ENCODE measurements at places on chromosomes 3 and 15. TPM values are rescaled to one million over a fixed set of nuclear protein-coding genes. Genes with fewer than 3 reads are reported as not detected.

DNA sequence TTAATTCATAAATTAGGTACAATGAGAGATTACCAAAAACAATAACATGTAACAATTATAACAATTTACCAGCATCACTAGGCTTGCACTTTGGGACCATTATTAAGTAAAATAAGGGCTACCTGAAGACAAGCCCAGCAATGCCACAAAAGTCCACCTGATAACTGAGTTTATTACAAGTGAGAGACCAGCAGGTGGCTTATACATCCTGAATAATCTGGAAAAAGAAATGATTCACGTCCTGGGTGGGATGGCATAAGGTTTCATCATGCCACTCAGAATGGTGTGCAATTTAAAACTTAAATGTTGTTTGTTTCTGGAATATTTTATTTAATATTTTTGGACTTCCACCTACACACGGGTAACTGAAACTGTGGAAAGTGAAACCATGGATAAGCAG is 1287.1 kb upstream of the GBE1 start:
- H3K36me3 ChIP-seq = no peaks in the 10 kb centered on the region
- H3K27me3 ChIP-seq = no peaks in the 10 kb centered on the region
- H3K4me1 ChIP-seq = no peaks in the 10 kb centered on the region
- H3K4me3 ChIP-seq = no peak overlapping the region
- H3K27ac ChIP-seq = no peak overlapping the region
- no peak for DNase-seq

GRCh38 chr15:67149773-67150022 is 84.3 kb downstream of the SMAD3 start:
- H3K27me3 ChIP-seq = no peaks in the 10 kb centered on the region
- peaks cover 72% of the 10 kb centered on the region for H3K4me1 ChIP-seq
- peaks cover 9% of the 10 kb centered on the region for H3K36me3 ChIP-seq
- H3K27ac ChIP-seq = peak overlapping the region; percentile 82
- H3K4me3 ChIP-seq = peak overlapping the region; percentile 60
- no peak for DNase-seq

DNA sequence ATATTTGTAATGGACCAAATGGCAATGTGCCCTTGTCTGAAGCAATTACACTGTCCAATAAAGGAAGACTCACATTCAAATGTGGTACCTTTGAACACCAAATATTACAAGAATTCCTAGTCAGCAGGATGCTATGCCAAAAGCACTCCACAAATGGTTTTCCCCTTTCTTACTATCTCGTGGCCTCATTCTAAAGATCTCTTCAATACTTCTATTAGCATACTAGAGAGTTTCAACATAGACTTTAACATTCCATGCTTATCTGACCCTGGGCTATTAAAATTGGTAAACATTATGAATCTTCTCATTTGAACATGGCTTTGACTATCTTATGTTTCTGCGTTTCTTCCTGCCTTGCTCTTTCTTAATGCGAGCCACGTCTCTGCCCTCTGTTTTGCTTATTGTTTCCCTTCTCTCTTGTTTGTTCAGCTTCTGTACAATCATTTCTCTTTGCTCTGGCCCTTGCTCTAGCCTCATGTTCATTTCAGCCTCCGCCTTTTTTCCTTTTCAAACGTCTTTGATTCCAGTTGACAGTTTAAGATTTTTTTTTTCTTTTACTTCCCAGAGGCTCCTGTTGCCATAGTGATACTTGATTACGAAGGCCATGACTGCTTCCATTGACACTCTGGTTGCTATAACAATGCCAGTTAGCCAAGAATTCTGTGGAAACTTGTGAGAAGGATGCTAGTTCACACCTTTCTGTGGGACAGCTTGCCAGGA is 49.5 kb upstream of the SLC9A9 start:
- H3K27me3 ChIP-seq = peaks cover 2% of the 10 kb centered on the region
- no peak for DNase-seq
- no peak overlapping the region for H3K4me3 ChIP-seq

GRCh38 chr15:74200412-74200815 is 2.2 kb downstream of the STRA6 start:
- H3K4me3 ChIP-seq = no peak overlapping the region
- no peak overlapping the region for H3K27ac ChIP-seq
- no peaks in the 10 kb centered on the region for H3K36me3 ChIP-seq
- no peak for DNase-seq

- H3K27ac ChIP-seq = no peak overlapping the region
- no peaks in the 10 kb centered on the region for H3K36me3 ChIP-seq
- no peak for DNase-seq
- H3K4me3 ChIP-seq = no peak overlapping the region
- no peaks in the 10 kb centered on the region for H3K27me3 ChIP-seq
- H3K4me1 ChIP-seq = no peaks in the 10 kb centered on the region
Measured at GRCh38 chr15:37038716-37039106, 61.6 kb downstream of the MEIS2 start.

DNA sequence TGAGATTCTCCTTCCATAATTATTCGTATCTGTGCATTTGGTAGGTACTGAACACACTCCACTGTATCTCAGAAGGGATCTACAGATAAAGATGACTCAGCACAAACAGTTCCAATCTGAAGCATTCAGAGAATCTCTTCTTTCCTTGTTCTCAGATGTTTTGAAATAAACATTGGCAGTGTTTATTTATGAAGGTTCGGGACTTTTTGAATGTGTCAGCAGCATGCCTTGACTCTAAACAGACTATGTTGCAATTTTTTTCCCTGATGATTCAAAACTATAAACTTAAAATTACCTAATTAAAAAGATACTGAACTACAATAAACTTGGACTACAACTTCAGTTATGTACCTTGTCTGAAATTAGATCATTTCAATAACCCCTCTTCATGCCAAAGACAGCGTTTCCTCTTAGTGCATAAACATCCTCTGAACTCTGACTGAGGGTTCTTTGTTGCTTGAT is 612.9 kb upstream of the TBL1XR1 start:
- no peak overlapping the region for H3K4me3 ChIP-seq
- no peak for DNase-seq
- peaks cover 29% of the 10 kb centered on the region for H3K4me1 ChIP-seq
- H3K27ac ChIP-seq = peak overlapping the region; percentile 75
- no peaks in the 10 kb centered on the region for H3K27me3 ChIP-seq

DNA sequence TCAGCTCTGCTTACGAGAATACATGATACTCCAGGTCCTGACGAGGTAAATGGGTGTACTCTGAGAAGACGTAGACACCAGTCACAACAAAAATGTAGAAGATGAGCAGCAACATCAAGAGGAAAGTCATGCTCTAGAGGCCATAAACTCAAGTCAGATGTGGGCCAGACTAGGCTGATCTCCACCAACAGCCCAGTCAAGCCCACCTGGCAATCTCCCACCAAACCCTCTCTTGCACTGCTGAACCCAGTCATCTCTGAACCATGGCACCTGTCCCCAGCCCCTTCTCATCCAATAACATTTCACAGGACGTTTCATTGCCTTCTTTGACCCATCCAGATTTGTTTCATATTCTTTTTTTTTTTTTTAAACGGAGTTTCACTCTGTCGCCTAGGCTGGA is 10.8 kb upstream of the PDIA3 start:
- no peaks in the 10 kb centered on the region for H3K36me3 ChIP-seq
- no peak for DNase-seq
- H3K27ac ChIP-seq = no peak overlapping the region
- H3K4me3 ChIP-seq = no peak overlapping the region

DNA sequence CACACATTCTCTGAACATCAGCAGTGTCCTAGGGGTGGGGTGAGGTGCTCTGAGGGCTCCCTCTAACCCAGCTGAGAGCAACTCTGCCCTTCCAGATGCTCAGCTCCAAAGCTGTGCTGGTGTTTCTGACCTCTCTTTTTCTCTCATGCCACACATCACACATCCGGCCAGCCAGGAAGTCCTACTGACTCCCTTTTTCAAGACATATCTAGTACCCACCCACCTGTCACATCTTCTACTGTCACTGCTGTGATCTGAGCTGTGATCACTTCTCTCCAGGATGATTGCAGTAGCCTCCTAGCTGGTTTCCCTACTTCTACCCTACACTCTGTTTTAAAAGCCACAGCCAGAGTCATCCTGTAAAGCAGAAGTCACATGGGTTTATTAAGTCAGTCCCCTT is 30.2 kb upstream of the MASP1 start:
- peaks cover 21% of the 10 kb centered on the region for H3K27me3 ChIP-seq
- H3K4me3 ChIP-seq = no peak overlapping the region
- DNase-seq = no peak
- peaks cover 8% of the 10 kb centered on the region for H3K4me1 ChIP-seq
- H3K27ac ChIP-seq = no peak overlapping the region
- no peaks in the 10 kb centered on the region for H3K36me3 ChIP-seq

The NEK10 gene
- 0.19 TPM for total RNA-seq

The SNX33 gene
- 2.4 TPM for total RNA-seq

GRCh38 chr3:61538486-61538885 is 22.9 kb upstream of the PTPRG start:
- no peaks in the 10 kb centered on the region for H3K36me3 ChIP-seq
- no peaks in the 10 kb centered on the region for H3K4me1 ChIP-seq
- no peak overlapping the region for H3K4me3 ChIP-seq
- H3K27me3 ChIP-seq = peaks cover 6% of the 10 kb centered on the region
- DNase-seq = no peak

- peaks cover 23% of the 10 kb centered on the region for H3K36me3 ChIP-seq
- H3K4me1 ChIP-seq = peaks cover 29% of the 10 kb centered on the region
- no peak overlapping the region for H3K27ac ChIP-seq
- no peak for DNase-seq
- no peak overlapping the region for H3K4me3 ChIP-seq
- H3K27me3 ChIP-seq = no peaks in the 10 kb centered on the region
Measured at GRCh38 chr3:101646726-101647125, 30.2 kb downstream of the ZBTB11 start.

- no peak for DNase-seq
- no peaks in the 10 kb centered on the region for H3K27me3 ChIP-seq
- H3K4me1 ChIP-seq = no peaks in the 10 kb centered on the region
- no peak overlapping the region for H3K27ac ChIP-seq
Measured at GRCh38 chr3:96977671-96978070, 163.3 kb downstream of the EPHA6 start.

The ZNF662 gene
- 1.1 TPM for total RNA-seq

The BNIP2 gene
- total RNA-seq = 51.9 TPM

DNA sequence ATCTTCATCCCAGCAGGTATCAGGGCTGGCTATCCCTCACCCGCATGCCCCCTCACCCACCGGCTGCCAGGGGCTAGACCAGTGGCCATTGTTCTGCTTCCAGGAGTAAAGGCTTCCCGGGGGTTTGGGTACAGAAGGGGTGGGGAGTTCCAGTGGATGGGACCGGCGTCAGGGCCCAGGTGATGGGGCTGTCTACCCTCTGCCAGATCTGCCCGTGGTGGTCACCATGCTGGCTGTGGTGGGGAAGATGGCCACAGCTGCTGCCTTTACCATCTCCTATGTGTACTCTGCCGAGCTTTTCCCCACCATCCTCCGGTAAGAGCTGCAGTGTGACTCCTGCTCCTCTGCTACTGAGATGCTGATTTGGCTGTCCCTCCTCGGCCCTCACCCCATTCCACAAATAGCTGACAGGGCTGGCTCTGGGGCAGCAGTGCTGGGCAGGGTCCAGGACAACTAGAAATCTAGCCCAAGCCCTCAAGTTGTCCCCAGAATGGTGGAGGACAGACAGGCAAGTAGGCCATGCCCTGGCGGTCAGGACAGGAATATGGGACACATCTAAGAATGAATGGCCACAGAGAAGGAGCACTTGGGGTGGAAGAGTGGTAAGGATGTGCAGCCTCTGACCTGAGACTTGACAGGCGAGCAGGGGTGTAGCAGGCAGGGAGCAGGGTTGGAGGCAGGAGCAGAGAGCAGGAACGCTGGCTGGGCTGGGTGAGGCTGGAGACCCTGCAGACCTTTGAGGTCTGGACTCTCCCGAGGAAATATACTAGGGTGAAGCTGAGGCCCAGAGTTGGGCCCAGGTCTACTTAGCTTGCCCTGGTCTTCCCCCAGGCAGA is 5.8 kb upstream of the SLC22A14 start:
- no peaks in the 10 kb centered on the region for H3K27me3 ChIP-seq
- no peaks in the 10 kb centered on the region for H3K36me3 ChIP-seq
- no peak overlapping the region for H3K27ac ChIP-seq
- H3K4me3 ChIP-seq = no peak overlapping the region
- DNase-seq = no peak

The RBP2 gene
- not detected for total RNA-seq

- H3K36me3 ChIP-seq = no peaks in the 10 kb centered on the region
- H3K4me3 ChIP-seq = no peak overlapping the region
- H3K4me1 ChIP-seq = no peaks in the 10 kb centered on the region
Measured at GRCh38 chr3:73203101-73203500, 141.6 kb downstream of the EBLN2 start.

DNA sequence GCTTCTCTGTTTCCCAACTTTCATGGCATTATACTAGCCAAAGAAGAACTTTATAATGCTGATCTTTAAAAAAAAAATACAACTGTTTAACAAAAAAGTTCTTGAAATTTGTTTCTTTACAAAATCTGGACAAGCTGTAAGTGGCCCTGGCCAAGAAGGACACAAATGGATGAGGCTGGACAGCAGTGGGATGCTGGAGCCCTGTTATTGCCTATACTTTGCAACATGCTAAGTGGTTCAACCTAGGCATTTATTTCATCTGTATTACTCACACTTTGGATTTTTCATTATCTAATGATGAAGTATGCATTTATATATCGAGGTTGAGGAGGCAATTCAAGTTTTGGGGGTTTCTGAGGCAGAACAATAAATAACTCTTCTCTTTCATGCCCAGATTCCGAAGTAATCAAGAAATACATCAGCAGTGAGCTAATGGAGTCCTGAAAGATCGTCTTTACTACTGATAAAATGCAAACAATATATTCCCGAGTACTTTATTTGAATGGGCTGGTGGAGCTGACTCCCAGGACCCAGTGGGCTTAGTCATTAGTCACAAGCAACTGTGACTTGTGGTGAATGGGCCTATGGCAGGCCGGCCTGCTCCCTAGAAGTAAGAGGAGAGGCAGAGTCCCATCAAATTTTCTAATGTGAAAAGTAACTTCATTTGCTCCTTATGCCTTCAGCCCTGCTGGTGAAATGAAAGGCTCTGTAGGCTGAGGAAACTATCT is 177.3 kb upstream of the DPH6 start:
- no peaks in the 10 kb centered on the region for H3K36me3 ChIP-seq
- H3K27ac ChIP-seq = no peak overlapping the region
- no peak for DNase-seq
- H3K4me1 ChIP-seq = no peaks in the 10 kb centered on the region
- H3K27me3 ChIP-seq = peaks cover 4% of the 10 kb centered on the region
- H3K4me3 ChIP-seq = no peak overlapping the region

DNA sequence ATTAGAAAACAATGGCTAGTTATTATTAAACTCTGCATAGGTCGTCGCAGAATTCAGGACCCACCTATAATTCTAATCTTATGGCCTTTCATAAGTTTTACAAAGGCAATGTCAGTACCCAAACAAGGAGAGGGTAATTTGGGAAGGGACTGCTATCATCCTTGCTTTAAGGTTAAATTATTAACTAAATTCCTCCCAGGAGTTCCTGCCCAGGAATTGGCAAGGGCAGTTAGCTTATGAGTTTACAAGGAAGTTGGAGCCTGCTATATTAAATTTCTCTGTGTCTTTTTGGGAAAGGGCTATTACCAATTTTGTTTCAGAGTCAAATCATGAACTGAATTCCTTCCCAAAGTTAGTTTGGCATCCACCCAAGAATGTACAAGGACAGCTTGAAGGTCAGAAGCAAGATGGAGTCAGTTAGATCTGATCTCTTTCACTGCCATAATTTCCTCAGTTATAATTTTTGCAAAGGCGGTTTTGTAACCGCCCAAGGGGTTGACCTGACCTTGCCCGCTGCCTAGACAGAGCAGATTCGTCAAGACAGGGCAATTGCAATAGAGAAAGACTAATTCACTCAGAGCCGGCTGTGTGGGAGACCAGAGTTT is 45.3 kb upstream of the LHFPL4 start:
- H3K36me3 ChIP-seq = no peaks in the 10 kb centered on the region
- peaks cover 5% of the 10 kb centered on the region for H3K4me1 ChIP-seq
- H3K27ac ChIP-seq = no peak overlapping the region
- H3K4me3 ChIP-seq = no peak overlapping the region
- H3K27me3 ChIP-seq = peaks cover 30% of the 10 kb centered on the region

All from activated CD4-positive, alpha-beta T cell treated with anti-CD3 and anti-CD28 coated beads for 36 hours (primary cell).